Mesangial cell (primary cell): ENCODE measurements at places on chromosomes 16 and 17. TPM values are rescaled to one million over a fixed set of nuclear protein-coding genes. Genes with fewer than 3 reads are reported as not detected.

MSLN gene
- 15.0 and 41.1 TPM in 2 replicates for total RNA-seq

TBC1D3I gene
- 2.5 TPM in 1 of 2 replicates, not detected in the other for total RNA-seq

ITGAX gene
- total RNA-seq, result under 0.01 TPM in 2 replicates

GAS7 gene
- 4.4 and 8.5 TPM in 2 replicates for total RNA-seq

SLC22A31 gene
- total RNA-seq, result 0.13 and 0.33 TPM in 2 replicates

GNPTG gene
- 36.2 and 92.5 TPM in 2 replicates for total RNA-seq

RGS11 gene
- 0.33 and 5.2 TPM in 2 replicates for total RNA-seq

ABCC6 gene
- 0.65 and 4.3 TPM in 2 replicates for total RNA-seq

SMIM36 gene
- total RNA-seq, result not detected in 2 replicates
